ENCODE measurements at places on chromosomes 2 and 18.

DNA sequence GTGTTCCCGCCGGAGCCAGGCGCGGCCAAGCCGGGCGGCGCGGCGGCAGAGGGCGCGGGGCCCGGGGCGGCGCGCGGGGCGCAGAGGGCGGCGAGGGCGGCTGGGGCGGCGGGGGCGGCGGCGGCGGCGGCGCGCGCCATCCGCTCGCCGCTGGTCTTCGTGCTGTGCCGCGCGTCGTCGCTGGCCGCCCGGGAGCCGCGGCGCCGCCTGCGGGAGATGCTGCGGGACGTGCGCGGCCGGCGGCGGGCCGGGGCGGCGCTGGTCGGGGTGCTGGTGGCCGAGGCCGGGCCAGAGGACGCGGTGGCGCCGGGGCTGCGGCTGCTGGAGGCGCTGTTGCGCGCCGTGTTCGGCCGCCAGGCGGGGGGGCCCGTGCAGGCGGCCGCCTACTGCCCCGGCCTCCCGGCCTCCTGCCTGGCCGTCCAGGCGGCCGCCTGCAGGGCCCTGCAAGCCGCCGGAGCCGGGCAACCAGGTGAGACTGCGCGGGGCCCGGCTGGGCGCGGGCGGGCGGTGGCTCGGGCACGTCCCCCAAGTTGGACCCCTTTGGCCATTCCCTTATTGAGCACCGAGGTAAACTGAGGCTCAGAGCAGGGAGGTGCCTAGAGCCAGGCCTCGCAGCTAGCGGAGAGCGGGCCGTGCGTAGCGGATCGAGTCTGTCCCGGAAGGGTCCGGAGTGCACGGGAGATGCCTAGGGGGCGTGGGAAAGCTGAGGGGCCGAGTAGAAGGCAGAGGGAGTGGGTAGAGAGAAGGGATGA lies 584 bp downstream of the C2orf72 start:
- no peak for DNase-seq

DNA sequence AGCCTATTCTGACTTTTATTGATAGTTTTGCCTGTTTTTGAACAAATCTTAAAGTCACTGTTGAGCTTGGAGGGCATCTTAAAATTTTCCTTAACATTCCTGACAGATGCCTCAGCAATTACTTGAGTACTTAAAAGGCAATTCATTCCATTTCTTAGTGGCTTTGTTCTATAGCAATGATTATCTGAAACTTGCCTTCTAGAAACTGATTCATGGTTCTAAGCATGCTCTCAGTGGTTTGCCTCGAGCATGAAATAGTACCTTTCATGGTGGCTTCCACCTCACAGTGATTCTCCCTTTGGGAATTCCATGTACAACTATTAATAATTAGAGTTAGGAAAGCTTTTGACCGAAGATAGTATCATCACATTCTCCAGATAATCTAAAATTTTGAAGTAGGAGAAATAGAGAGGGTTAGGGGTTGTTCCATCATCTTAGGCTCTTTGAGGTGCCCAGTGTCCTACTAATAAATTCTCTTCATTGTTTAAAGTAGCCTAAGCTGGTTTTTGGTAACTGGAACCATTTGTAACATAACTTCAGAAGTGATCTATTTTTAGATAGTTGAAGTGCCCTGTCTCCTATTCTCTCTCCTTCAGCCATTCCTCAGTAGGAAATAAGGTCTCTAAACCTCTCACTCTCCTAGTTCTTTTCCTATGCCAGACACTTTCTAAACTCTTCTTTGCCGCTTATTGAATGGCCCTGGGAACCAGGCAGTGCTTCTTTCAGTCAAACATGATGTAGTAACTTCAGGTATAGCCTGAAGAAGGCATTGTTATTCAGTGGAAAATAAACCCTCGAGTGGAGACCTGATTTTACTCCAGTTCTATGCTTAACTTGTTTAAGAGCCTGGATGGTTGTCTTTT lies 156.1 kb downstream of the HAUS1 start:
- DNase-seq, result no peak

DNA sequence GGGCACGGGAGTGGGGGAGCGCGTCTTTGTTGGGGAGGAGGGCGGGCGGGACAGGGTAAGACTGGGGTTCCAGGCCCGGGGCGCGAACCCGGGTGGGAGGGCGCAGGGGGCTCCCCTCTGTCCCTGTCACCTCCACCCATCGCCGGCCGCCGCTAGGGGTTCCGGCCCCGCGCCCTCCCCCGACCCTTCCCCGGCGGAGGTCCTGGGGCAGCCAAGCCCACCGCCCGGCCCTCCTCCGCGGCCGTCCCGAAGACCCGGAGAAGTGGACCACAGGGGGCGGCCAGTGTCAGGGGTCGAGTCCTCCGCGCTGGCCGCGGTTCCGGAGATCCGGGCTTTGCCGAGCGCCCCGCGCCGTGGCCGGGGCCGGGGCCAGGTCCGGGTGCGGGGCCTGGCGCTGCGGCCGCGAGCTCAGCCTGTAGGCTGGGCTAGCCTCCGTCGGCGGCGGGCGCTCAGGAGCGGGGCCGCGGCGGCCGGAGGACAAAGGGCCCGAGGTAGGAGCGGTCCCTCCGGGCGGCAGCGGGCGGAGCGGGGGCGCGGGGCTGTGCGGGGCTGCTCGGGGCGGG lies 16.6 kb upstream of the E2F6 start:
- no peak for DNase-seq

DNA sequence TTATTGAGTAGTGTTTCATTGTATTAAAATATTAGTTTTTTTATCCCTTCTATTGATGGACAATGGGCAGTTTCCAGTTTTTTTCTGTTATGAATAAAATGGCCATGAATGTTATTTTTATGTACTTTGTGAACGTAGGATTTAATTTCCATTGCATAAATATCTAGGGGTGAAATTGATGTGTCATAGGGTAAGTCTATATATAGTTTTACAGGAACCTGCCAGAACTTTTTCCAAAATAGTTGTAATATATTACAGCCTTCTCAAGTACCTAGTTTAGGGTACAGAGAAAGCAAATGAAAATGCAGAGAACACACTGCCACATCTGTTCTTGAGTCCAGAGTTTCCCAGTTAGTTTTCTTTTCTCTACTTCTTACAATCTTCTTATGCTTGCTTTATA lies 378.6 kb downstream of the MEIS1 start:
- no peak for DNase-seq

GRCh38 chr2:136019306-136019705 lies 33.9 kb upstream of the DARS1 start:
- DNase-seq, result no peak

GRCh38 chr18:26722565-26722931 lies 143.0 kb downstream of the AQP4 start:
- DNase-seq, result no peak

DNA sequence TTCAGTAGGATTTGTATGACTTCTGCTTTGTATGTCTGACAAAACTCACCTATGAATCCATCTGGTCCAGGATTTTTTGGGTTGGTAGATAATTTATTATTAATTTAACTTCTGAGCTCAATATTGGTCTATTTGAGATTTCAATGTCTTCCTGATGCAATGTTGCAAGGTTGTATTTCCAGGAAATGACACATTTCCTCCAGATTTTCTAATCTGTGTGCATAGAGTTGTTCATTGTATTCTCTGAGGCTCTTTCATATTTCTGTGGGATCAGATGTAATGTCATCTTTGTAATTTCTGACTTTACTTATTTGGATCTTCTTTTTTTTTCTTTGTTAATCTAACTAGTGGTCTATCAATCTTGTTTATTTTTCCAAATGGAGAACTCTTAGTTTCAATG lies 584.7 kb upstream of the SETBP1 start:
- DNase-seq, result no peak

DNA sequence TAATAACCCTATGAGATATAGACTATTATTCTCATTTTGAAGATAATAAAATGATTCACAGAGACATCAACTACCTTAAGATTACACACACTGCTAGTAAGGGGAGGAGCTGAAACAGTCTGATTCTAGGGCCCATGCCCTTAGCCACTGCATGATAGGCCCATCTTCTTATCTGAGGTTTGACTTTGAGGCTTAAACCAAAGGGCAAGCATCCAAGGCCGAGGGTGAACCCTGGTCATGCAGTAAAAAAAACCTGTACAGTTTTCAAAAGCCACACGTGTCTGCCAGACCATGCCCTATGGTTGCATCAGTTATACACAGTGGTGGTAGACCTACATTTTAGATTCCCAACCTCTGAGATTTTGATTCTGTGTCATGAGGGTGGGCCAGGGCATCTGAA lies 44.8 kb downstream of the POLE4 start:
- no peak for DNase-seq

DNA sequence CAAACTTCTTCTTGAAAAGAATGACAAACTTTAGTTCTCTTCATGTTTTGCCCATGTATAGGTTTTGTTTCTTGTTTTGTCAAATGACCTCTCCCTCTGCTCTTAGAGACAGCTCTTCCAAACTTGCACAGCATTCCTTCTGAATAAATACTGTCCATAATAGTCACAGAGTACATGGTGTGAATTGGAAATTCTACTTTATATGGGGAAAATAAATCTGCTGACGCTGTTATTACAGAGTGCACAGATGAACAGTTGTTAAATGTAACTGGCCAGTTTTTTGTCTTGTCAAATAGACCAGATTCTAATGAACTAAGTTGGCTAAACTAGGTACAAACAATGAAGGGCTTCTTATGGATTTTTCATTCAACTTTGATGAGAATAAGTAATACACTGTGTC lies 115.8 kb upstream of the DTNA start:
- no peak for DNase-seq

DNA sequence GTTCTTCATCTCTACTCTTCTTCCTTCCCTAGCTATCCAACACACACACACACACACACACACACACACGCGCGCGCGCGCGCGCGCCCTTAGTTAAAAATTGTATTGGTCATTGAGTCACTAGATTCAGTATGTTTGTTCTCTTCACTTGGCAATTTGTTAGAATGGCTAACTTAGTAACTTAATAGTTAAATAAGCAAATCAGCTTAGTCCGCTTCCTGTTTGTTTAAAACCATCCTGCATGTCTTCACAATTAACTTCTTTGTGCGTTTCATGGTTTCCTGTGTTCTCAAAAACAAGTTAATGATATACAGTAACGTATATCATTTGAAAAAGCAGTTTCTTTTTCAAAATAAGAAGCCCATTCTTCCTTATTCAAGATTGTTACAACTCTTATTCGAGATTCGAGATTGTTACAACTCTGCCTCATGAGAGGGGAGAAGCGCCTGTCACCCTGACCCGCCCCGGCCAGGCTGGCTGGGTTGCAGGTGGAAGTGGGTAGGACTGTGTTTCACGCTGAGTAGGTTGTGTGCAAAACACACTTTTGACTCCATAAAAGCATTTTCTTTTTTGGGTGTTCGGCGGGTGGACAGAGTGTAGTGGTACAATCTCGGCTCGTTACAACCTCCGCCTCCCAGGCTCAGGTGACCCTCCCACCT lies 9.5 kb upstream of the CNNM3 start:
- DNase-seq, result no peak

GRCh38 chr2:67996772-67997527 lies 65.9 kb downstream of the C1D start:
- no peak for DNase-seq

GRCh38 chr18:79852561-79853302 lies 55.0 kb downstream of the KCNG2 start:
- no peak for DNase-seq

- no peak for DNase-seq
Observed at GRCh38 chr2:40256649-40257048, 195.2 kb downstream of the SLC8A1 start.

- DNase-seq, result no peak
Observed at GRCh38 chr2:215396595-215397313, 39.1 kb downstream of the FN1 start.

GRCh38 chr2:101087638-101088037 lies 63.5 kb downstream of the TBC1D8 start:
- no peak for DNase-seq

GRCh38 chr18:32707147-32707546 lies 65.7 kb downstream of the KLHL14 start:
- no peak for DNase-seq

GRCh38 chr18:33817096-33817495 lies 239.1 kb downstream of the ASXL3 start:
- no peak for DNase-seq

DNA sequence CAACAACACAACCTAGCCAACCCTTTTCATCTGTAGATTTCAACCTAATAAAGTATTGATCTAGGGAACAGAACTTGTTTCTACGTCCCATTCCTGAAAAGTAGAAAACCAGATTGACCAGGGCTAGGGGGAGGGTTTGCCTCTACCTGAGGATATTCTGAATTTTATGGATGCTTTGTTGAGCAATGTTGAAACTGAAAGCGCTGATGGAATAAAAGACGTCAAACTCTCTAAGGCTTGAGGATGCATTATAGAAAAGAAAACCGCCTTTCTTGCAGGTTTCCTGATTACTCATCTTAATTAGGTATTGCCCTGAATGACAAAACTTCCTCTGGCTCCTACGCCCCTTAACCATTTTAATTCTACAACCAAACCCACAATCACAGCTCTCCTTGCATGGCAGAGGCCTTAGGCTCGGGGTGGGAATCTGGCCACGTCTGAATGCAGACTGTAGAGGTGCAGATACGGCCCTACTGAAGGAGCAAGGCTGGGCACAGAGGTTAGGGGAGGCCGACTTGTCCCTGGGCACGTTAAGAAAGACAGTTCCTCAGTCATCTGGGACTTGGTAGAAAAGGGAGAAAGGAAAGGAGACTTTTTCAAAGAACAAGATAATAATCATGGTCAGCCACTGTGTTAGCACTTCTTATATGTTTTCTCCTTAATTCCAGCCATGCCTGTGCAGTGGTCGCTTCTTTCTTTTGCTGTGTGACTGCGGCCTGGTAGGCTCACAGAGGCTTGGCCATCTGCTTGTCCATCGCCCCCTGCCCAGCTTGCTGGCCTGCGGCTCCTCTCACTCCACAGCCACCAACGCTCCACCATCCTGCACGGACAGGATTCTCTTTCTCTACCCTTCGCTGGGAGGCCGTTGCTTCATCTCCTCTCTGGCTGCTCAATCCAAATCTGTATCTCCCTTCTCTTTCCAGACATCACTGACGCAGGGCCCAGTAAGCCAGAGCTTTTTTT lies 209.5 kb downstream of the VAPA start:
- no peak for DNase-seq

DNA sequence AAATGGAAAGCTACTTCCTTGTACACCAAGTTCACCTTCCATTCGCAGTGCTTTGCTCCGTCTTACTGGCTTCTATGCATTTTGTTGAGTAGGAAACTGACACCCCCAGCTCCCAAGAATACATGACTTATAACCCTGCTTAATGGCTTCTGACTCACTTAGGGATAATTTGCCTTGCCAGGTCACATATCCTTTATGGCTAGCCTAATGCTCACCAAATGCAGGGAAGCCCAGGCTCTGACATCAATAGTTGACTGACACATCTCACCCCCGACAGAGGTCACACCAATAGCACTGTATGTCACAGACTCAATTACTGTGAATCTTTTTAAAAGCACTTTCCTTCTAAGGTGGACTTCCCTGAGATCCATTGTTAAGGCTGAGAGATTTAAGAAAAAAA lies 147.2 kb downstream of the DTNA start:
- no peak for DNase-seq

Measured in cerebellar nuclear complex (tissue), 1 donor.